ENCODE measurements at places on chromosomes 5 and 9.

- DNase-seq = no peak
Observed at GRCh38 chr9:71793386-71794105, 25.2 kb upstream of the CEMIP2 start.

DNA sequence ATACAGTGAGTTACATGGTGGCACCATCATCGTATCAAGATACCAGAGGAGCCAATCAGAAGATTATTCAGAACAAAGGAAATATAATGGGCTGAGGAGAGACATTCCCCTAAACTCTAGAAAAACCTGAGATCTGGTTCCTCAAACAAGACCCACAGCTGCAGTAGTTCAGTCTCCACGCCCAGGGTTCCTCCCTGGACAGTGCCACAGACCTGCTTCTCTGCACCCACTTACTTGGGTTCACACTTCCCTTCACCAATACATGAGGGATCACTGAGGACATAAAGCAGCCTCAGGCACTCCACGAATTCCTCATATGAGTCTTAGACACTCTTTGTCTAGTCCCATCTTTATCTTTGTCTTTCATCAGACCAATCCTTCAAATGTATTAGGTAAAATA is 101.7 kb downstream of the APTX start:
- DNase-seq = no peak

- DNase-seq = no peak
Observed at GRCh38 chr9:76796296-76796695, 32.1 kb downstream of the PCA3 start.

DNA sequence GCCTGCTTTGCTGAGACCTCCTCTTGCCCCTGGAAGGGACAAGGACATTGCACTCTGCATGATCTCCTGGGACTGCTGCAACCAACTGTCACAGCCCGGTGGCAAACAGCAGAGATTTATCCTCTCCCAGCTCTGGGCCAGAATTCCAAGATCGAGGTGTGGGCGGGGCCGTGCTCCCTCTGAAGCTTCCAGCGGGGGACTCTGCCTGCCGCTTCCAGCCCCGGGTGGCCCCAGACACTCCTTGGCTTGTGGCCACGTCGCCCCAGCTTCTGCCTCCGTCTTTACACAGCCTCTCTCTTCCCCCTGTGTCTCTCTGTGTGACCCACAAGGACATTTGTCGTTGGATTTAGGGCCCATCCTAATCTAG is 67.1 kb downstream of the COL5A1 start:
- no peak for DNase-seq

GRCh38 chr5:74327339-74327685 is 313.2 kb downstream of the ENC1 start:
- DNase-seq = no peak

- no peak for DNase-seq
Observed at GRCh38 chr5:172008111-172008455, 1.6 kb upstream of the FBXW11 start.

DNA sequence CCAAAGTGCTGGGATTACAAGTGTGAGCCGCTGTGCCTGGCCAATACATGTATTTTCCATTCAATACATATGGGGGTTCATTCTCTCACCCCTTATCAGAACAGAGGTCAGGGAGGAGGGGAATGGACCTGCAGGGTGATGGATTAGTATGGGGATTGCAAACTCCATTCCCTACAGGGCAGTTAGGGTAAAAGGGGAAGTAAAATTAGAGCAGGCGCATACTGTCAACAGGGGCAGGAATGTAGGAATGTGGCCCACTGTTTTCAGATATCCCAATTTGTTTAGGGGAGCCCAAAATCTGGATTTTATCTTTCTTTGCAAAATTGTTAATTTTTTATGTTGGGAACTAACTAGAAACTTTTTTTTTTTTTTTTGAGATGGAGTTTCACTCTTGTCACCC is 46.4 kb upstream of the SLC44A1 start:
- DNase-seq = no peak

DNA sequence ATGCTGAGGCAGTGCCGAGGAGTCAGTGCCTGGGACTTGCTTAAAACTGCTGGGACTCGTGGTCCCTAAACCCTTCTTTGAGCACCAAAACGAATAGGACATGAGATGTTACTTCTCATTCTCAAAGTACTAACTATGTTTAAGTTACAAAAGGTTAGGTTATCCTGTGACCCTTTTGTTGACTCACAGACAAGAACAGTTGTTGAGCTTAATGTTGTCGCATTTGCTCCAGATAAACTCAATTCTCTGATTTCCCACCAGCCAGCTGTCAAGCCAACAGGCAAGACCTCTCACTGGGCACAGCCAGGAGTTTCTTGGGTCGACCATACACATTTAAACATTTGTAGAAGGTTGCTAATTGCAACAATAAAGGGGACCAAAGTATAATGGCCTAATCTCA is 249.4 kb downstream of the ADAMTSL1 start:
- DNase-seq = no peak

- DNase-seq = no peak
Observed at GRCh38 chr9:849431-849830, 7.9 kb downstream of the DMRT1 start.

DNA sequence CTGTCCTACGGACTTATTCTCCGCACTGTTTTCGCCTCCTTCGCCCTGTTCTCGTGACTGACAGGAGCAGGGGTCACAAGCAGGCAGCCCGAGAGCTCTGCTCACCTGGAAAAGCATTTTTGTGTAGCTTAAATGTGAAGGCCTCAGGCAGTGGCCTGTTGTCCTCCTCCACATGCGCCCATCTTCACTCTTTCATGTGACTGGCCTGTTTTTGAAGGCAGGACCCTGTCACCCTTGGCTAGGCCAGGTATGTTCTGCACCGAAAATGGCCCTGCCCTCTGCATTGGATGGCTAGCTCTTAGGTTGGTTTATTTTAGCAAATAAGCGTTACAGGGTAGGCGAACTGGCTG is 614 bp upstream of the CPLANE1 start:
- no peak for DNase-seq

DNA sequence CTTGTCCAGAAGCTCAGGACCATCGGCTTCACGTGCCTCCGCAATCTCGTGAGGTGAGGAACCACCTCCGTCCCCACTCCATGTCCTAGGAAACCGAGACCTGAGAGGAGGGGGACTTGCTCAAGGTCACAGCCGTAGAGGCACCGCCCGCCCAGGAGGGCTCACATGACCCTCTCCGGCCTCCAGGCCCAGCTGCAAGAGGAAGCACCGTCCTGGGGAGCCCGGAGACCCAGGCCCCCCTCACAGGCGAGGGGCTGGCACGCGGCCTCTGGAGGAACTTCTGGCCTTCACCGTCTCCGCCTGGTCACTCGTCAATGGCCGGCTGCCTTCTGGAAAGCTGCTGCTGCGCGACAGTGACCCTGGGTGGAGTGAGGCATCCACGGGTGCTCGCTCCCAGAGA is 24.2 kb downstream of the FAM78A start:
- no peak for DNase-seq

DNA sequence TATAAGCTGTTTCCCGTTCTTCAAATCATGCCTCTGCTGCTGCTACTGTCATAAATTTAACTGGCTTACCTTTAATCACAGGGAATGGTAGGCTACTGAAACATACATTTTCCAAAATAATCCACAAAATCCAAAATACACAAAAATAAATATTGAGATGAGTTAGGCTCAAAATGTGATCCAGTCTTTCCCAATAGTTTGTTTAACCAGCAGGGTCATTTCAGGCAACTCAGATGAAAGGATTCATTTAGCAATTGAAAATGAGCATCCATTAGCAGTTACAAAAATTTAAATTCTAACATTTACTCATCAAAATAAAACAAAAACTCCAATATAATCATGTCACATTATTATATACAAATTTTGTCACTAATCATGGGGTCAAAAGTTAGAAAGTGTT is 1015.6 kb upstream of the DMAC1 start:
- no peak for DNase-seq

- DNase-seq = no peak
Observed at GRCh38 chr9:135567311-135567710, 5.8 kb downstream of the PAEP start.

GRCh38 chr9:2427120-2427891 is 194.3 kb upstream of the VLDLR start:
- no peak for DNase-seq

DNA sequence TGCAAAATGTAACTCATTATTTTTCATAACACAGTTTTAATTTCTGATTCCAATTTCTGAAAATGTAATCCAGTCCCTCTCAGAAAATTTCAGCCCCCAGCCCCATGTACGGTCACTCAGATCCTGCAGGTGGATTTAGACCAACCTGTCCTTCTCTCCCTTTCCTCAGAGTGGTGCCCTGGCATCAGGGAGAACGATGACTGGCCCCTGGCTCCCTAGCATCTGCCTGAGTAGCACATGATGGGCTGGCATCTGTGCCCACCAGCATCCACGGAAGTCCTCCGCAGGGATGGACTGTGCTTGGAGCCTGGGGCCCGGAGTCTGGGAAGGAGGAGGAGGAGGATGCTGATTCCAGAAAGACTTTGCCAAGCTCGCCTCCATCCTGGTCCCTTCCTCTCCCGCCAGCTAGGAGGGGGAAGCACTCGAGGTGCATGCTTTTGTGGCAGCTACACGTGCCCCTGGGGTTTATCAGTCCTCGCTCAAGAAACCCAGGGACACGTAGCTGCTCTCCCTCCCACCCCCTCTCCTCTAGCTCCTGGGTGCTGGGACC is 54.4 kb upstream of the RUFY1 start:
- DNase-seq = peak; percentile 38

GRCh38 chr5:72434056-72434780 is 73.0 kb downstream of the ZNF366 start:
- no peak for DNase-seq

DNA sequence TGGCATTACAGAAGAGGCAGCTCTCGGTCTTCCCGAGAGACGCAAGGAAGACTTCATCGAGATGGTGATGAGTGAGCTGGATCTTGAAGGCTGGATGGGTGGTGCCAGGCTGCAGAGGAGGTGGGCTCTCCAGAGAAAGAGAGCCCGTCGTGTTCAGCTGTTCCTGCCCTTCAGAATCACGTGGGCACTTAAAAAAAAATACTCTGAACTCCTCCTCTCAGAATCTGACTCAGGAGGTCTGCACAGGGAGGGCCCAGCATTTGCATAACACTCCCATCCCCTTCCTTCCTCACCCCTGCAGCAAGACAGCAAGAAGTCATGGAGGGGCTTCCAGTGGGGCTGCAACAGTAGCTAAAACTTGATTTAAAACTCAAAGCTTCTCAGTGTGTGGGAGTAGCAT is 203.0 kb downstream of the ATPSCKMT start:
- no peak for DNase-seq

- no peak for DNase-seq
Observed at GRCh38 chr9:32218100-32218767, 166.2 kb upstream of the ACO1 start.

GRCh38 chr9:12735665-12736064 is 39.2 kb upstream of the LURAP1L start:
- DNase-seq = no peak

DNA sequence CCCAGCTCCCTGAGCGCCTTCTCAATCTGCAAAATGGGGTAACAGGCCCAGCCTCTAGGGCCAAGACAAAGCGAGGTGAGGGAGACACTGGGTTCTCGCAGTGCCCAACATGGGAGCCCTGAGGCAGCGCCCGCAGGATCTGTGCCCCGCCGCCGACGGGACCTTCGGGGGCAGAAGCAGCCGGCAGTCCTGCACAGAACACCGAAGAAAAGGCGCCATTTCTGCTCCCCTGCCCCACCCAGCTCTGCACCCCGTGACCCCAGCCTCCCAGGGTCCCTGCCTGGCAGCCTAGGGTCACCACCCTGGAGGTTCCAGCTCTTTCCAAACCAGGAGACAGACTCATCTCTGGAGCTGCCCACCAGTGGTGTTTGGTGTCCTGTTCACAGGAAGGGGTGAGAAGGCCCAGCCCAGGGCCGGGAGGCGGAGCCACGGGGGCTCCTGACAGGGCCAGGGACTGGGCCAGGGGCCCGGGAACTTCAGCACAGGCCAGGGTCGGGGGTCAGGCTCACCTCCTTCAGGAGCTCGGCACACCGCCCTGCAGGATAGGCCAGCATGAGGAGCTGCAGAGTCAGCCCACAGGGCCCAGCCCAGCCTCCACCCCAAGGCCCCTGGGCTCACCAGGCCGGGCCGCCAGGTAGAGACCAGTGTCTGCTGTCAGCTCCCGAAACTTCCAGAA is 3.3 kb downstream of the LCN8 start:
- no peak for DNase-seq

DNA sequence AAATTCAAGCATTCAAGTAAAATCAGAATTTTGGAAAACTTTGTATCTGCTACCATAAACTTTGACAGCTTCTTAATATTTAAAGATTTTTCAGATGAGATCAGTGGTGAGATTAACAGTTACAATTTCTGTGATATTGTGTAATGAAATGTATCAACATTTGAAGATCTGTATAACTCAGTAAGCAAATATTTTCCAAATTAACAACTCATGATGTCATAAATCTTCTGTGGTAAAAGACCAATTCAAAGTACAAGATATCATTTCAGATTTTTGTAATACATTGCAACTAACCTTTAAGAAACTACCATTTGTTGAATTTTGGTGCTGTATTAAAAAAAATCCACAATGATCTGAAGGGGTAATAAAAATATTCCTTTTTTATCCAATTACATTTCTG is 352.2 kb downstream of the KIAA0825 start:
- DNase-seq = no peak

DNA sequence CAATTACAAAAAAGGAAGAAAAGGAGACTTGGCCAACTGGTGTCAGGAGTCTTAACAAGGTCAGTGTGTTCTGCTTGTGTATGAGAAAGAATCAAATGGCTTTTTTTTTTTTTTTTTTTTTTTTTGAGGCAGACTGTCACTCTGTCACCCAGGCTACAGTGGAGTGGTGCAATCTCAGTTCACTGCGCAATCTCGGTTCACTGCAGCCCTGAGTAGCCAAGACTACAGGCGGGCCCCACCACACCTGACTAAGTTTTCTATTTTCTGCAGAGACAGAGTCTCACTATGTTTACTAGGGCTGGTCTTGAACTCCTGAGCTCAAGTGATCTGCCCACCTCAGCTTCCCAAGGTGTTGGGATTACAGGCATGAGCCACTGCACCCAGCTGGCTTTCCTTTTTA is 3.1 kb upstream of the IL7R start:
- no peak for DNase-seq

- no peak for DNase-seq
Observed at GRCh38 chr9:126125577-126125976, 201.1 kb upstream of the MVB12B start.

- DNase-seq = no peak
Observed at GRCh38 chr5:57650360-57651069, 167.9 kb upstream of the ACTBL2 start.

All from brain (organoid and tissue), 16 donors.